ENCODE measurements at places on chromosomes 7 and 10.

DNA sequence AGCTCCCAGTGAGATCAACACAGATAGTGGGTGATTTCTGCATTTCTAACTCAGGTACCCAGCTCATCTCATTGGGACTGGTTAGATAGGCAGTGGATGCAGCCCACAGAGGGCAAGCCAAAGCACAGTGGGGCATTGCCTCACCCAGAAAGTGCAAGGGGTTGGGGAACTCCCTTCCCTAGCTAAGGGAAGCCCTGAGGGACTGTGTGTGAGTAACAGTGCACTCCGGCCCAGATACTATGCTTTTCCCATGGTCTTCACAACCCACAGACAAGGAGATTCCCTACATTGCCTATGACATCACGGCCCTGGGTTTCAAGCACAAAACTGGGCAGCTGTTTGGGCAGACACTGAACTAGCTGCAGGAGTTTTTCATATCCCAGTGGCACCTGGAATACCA is 62.8 kb downstream of the PPP1R3A start:
- DNase-seq = no peak

- DNase-seq = no peak
These were observed 55.8 kb downstream of the TMEM26 start for GRCh38 chr10:61397175-61397986.

DNA sequence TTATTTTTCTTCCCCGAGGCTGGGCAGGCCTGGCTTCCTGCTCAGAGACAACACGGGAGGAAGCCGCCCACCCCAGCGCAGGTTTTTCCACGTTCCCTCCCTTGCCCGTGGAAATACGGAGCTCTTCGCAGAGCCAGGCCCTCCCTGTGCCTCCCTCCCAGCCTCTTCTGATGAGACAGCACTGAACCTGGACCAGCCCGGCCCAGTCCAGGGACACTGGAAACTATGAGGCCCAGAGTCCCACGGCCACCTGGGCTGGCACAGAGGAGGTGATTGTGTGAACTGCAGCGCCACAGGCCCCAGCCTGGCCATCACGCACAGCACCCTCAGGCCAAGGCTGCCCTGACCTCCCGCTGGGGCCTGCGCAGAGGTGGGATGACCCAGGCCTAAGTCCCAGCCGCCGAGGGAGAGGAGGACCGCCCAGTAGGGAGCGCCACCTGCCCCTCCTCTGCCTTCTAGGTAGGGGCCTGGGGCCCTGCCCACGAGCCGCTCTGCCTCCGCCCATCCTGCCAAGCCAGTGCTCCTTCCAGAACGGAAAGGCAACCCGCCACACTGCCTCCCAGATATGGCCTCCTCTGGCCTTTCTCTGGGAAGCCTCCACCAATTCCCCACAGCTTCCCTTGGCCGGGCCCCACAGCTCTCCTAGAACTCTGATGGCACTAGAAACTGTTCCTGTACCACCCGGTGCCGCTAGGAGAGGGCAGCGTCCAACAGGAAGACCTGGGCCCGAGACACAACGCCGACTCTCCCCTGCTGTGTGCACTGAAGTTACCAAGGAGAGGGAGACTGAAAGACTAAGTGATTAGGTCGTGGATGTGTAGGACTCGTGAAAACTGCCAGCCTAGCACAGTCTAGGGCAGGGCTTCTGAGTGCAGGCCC is 57.2 kb downstream of the PROSER2 start:
- no peak for DNase-seq

DNA sequence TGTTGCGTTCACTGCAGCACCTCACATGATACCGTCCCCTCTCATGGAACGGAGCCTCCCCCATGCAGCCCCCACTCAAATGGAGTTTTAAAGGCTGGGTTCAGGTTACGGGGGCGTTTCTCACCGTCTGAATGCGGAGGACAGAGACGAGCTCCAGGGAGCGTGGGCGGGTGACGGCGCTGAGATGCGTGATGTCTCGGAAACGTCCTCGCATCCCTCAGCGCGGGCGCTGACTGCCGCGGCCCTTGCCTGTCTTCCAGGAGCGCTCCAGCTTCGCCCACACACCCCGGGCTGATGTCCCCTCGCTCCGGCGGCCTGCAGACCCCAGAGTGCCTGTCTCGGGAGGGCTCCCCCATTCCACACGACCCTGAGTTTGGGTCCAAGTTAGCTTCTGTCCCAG is 16.6 kb upstream of the AP5Z1 start:
- DNase-seq = no peak

DNA sequence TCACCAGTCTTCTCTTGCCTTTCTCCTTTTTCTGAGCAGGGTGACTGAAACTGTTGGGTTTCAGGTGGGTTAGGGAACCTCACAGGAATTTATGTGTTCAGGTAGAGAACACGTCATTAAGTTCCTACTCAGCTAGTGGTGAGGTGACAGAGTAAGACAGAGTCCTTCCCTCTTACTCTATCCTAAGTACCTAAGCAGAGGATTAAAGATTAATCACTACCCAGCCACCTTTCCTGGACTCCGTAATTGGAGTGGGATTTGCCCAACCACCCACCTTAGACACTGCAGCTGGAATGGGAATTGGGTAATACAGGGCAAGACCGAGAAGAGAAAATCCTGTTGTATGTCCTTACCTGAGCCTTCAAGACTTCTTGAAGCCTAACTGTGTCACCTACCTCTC is 158.1 kb downstream of the LRRC4 start:
- no peak for DNase-seq

DNA sequence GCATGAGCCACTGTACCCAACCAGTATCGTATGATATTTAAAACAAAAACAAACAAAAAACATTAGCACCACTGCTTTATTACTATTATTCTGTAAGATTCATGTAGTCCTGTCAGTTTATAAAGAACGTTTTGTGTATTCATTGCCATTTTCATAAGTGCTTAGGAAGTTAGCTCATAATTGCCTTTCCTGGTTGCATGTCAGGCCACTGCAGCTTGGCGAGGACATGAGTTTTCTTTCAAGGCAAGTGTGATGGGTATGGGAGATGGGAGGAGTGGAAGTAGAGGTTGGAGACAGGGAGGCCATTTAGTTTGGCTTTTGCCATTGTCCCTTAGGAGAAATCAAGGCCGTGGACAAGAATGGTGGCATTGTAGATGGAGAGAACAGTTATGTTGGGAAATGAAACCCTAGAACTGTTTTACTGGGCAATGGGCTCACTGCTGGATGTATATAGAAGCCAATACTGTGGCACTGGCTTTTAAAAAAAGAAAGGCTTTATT is 48.9 kb downstream of the TYW1 start:
- no peak for DNase-seq

- no peak for DNase-seq
These were observed 96.3 kb downstream of the GNAT3 start for GRCh38 chr7:80415522-80415921.

- DNase-seq = no peak
These were observed 78.5 kb upstream of the PDCD4 start for GRCh38 chr10:110793128-110793812.

DNA sequence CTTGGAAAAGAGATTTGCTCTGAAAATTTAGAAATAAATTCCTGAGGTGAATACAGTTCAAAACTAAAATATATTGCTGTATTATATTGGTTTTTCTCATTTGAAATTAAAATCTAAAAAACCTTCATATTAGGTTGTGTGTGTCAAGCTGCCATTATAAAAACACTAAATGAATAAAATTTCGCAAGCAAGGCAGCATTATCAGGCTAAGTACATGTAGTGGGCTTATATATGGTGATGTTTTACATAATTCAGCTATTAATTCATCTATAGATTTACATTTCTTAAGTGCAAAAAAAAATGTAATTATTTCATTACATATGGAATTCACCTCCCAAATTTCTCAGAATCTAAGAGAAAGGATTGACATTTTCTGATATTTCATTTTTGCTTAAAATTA is 5.3 kb downstream of the MEOX2 start:
- no peak for DNase-seq

DNA sequence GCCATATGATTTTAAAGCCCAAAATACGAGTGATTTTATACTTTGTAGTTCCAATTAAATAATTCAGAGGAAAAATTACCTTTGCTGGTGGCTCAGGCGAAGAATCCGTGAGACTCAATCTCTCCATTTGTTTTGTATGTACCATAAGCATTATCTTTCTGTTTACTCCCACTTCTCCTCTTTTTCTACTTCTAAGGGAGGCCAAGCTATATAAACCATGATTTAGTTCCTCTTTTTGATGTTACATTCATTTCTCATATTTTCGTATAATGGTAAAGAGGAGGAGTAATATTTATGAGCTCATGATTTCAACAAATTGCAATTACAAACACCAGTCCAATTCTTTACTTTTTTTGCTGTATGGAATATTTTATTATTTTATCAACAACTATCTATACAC is 50.6 kb upstream of the TES start:
- DNase-seq = no peak

GRCh38 chr7:33979300-33979806 is 74.0 kb downstream of the BMPER start:
- no peak for DNase-seq

GRCh38 chr10:80530251-80530650 is 7.5 kb upstream of the SH2D4B start:
- DNase-seq = peak; percentile 15

DNA sequence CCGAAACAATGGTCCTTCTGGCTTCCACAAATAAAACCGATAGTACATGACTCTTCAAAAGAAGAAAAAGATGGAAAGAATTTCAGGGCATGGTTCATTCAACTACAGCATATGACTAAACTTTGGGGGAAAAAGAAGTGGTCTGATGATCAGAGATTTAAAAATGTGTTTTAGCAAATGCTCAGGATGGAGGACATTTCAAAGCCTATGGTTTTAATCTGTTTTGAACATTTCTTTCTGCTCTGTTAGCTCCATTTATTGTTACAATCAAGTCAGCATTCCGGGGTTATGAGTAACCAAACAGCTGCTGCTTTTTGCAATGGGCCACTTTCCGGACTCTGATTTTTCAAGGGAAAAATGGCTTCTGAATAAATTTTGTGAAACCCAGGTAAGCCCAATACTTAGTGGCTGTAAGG is 142.4 kb downstream of the CUBN start:
- DNase-seq = no peak

DNA sequence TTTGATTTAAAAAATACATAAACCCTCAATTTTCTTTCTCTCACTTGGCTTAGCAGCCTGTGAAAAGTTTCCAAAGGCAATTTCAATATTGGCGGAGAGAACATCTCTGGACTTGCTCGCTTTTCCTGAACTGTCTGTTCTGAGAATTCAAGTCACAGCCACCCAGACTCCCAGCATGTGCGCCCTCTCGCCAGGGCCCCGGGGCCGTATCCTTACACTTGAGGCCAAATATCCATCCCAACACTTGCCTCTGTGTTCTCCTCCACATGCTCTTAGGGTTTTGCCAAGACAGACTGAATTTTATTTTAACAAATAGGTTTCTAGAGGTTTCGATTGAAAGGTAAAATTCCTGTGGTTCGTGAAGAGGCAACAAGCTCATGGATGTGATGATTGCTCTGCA is 111.5 kb upstream of the GPR26 start:
- DNase-seq = no peak

GRCh38 chr7:100896732-100897608 is 1.3 kb upstream of the ACHE start:
- peak; percentile 69 for DNase-seq

DNA sequence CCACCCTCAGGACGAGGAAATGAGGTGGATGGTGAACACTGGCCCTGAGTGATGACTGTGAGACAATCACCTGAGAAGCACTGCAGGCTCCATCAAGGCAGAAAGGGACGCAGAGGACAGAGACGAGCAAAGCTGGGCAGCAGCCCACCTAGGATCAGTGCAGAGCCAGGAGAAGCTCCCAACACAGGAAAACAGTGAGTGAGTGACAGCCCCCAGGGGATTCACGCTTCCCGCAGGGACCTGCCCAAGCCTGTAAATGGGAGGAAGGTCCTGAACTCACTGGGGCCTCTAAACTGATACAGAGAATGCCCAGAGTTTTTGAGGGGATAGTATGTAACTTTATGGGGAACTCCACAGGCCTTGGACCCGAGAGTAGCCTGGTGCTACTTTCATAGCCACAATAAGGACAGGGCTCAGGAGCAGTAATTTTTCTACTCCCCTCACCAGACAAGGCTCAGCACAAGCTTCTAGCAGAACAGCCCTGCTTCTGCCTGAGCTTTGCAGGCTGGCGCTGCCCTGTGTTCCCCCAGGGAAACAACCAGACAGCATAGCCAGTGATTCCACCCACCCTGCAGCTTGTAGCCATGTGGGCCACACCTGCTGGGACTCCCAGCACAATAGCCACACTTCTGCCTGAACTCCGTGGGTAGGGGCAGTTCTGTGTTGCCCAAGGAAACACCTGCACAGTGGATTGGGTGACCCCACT is 708.4 kb downstream of the POM121L12 start:
- no peak for DNase-seq

DNA sequence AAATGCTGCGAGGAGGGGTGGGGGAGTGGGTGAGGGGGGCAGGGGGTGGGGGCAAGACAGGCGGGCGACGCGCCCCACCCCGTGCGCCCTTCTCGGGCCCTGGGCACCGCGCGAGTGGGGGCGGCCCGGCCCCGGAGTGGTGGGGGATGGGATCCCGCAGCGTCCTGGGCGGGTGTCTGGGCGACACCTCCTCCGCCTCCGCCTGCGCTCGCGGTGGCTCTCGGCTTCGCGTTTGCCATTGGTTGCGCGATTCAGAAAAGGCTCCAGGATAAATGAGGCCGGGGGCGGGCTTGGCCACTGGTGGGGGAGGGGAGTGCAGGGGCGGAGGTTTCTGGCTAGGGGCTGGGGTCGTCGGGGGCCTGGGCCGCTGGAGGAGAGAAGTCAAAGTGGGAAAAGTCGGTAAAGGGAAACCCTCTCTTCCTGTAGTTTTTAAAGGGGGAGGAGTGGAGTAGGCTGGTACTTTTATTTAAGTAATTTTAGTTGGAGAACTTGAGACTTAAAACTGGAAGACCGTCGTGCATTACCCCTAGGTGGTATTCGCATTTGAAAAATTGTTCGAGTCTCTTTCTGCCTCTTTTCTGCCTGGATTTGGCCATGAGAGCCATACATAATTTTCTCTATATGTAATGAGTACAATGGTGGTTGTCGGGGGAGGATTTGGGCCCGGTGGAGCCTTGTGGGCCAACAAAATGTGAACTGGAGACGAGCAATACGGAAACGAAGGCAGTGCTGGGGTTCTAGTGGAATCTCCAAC is 992 bp upstream of the IGF2BP3 start:
- DNase-seq = peak; percentile 96

- DNase-seq = peak; percentile 29
These were observed 46.2 kb downstream of the SEM1 start for GRCh38 chr7:96663457-96663856.

GRCh38 chr7:147145194-147145593 is 1028.6 kb downstream of the CNTNAP2 start:
- no peak for DNase-seq
